ENCODE measurements at places on chromosomes 1 and 21. TPM values are rescaled to one million over a fixed set of nuclear protein-coding genes. Genes with fewer than 3 reads are reported as not detected.

C1orf56 gene
- 3.6 TPM for total RNA-seq

HORMAD1 gene
- not detected for total RNA-seq

VCAM1 gene
- 2.8 TPM for total RNA-seq

ROR1 gene
- total RNA-seq, result 1.1 TPM

OR2L2 gene
- not detected for total RNA-seq

RGSL1 gene
- total RNA-seq, result not detected

Measured in M059J (cell line).